Right forelimb (tissue), 1 donor: ENCODE measurements at places on chromosomes 5 and 9.

DNA sequence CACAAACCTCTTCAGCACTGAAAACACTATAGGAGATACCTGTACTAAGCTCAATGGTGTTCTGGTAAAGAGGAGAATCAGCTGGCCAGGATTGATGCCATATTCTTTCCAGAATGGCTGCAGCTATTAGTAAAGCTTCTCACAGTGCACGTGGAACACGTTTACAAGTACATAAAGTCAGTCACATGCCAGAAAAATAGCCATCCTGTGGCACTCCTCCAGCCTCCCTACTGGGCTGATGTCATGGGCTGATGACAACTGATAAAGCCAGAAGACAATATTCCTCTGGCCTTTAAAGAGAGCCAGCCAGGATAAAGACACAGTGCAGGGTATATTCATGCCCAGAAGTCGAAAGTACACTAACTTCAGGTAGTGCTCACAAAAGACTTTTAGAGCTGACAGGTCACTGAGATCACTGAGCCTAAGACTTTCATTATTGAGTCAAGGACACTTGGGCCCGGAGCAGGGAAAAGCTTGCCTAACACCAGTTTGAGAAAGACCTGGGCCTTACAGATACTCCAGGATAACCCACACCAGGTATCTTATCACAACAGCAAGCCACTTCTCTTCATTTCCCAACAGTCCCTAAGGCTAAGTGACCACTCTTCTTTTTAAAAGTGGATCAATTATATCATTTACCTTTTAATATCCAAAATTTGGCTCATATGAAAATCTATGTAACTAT lies 29.4 kb downstream of the ABITRAM start:
- DNase-seq = no peak

DNA sequence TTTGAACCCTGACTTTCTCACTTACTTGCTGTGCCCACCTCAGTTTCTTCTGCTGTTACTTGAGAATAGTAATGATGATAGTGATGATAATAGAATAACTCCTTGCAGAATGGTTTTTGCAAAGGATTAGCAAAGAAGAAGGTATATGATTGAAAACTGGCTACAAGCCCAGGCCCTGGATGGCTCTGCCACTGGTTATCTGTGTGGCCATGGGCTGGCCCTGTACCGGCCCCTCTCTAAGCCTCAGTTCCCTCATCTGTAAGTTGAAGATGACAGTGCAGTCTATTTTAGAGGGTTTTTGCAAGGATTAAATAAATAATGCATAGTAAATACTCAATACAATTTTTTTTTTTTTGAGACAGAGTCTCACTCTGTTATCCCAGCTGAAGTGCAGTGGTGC lies 6.2 kb downstream of the TTLL11 start:
- no peak for DNase-seq

DNA sequence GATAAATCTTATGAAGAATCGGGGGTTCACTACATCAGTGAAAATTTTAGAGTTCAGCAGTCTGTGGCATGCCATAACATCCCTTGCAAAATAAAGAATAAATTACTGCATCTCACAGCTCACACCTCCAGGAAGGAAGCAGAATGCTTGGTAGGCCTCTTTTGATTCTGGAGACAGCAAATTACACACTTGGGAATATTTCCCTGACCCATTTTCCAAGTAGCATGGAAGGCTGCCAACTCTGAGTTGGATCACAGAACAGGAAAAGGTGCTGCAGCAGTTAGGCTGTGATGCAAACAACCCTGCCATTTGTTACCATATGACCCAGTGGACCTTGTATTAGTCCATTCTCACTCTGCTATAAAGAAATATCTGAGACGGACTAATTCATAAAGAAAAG lies 293.5 kb downstream of the ASTN2 start:
- no peak for DNase-seq

DNA sequence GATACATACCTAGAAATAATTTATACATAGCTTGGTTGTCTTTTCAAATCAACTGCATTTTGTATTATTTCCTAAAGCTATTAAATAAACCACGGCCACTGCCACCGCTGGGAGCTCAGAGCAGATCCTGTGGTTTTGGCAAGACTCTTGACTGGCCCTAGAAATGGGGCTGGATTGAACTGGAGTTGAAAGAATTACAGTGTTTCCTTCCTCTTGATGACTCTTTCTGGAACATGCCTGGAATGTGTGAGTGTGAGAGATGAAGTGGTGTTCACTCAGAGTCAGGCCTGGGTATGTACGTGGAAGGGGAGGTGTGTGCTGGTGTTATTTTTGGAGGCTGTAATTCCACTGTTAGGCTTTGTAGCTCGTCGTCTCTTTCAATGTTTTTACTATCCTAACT lies 45.9 kb downstream of the TEK start:
- DNase-seq = no peak

GRCh38 chr5:31182136-31182535 lies 11.3 kb upstream of the CDH6 start:
- DNase-seq = no peak

- DNase-seq = no peak
Measured at GRCh38 chr9:113156880-113157279, 6.1 kb downstream of the SLC31A2 start.

DNA sequence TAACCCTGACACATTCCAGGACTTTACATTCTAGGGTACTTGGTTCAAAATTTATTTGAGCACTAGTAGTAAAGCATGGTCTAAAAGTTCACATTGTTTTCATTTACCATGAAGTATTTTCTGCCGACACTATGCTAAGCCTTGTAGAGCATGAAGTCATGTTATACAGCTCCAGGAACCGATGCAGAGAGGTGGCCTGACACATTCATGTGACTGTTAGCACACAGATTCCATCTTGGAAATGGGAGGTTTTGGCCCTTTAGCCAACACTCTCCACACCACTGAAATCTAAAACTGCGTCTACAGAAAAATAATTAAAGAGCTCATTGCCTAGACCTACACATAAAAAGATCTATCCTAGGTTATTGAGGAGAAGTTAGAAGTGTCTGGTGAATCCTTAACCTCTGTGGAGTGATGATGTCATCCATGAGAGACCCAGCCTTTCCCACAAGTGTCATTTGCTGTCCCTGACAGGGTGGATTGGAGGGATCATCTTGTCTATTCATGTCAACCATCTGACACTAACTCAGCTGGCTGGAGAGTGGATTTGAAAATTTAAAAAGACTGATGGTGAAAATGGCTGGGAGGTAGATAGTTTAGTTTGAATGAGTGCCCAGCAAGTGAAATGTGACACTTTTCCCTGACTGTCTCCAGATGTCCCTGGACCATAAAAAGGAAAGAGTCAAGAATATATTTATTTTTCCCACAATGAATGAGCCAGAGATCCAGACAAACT lies 1.3 kb downstream of the RANBP3L start:
- no peak for DNase-seq

GRCh38 chr9:5851445-5851844 lies 18.5 kb upstream of the ERMP1 start:
- DNase-seq = no peak

- no peak for DNase-seq
Measured at GRCh38 chr5:94385767-94386166, 232.6 kb downstream of the KIAA0825 start.

DNA sequence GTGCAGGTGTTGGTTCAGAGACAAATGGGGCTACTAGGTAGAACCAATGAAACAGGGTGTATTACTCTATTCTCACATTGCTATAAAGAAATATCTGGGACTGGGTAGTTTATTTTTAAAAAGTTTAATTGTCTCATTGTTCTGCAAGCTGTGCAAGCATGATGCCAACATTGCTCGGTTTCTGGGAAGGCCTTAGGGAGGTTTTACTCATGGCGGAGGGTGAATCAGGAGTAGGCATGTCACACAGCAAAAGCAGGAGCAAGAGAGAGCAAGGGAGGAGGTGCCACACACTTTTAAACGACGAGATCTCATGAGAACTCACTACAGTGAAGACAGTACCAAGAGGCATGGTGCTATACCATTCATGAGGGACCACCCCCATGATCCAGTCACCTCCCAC lies 134.6 kb downstream of the PIK3R1 start:
- DNase-seq = no peak

- no peak for DNase-seq
Measured at GRCh38 chr5:134034326-134034725, 29.6 kb upstream of the VDAC1 start.

- DNase-seq = peak; percentile 65
Measured at GRCh38 chr9:86575825-86576525, 221.8 kb upstream of the TUT7 start.

- DNase-seq = no peak
Measured at GRCh38 chr9:138047469-138048040, 170.0 kb downstream of the CACNA1B start.

DNA sequence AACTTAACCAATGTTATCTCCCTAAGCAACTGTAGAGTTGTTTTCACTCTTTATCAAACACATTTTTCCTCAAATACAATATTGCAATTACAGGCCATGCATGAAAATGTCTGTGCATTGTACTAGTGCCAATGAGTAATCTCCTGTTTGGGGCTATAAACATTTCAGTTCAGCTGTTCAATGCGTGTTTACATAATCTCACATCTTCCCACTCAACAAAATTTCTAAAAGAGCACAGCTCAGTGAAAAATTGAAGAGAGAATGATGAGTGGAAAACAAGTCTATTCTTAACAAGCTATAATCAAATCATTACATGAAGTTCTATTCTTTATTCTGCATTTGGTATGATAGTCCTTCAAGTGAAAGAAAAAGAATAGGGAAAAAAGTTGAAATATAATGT lies 780.5 kb upstream of the CDH9 start:
- DNase-seq = no peak

DNA sequence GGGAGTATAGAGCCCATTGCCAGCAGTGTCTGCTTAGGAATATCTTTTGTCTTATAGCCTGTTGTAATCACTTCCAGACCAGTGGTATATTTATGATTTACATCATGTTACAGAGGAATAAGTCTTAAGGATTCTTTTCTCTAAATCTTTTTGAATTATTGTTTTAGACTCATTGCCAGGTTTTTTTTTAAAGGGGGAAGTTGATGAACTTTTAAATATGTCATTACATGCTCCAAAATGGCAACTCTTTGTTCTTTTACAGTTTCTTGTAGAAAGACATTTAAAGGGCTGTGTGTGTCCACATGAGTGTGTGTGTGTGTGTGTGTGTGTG lies 59.4 kb upstream of the NFIB start:
- DNase-seq = no peak

- no peak for DNase-seq
Measured at GRCh38 chr9:98775831-98776441, 20.4 kb downstream of the ANKS6 start.

DNA sequence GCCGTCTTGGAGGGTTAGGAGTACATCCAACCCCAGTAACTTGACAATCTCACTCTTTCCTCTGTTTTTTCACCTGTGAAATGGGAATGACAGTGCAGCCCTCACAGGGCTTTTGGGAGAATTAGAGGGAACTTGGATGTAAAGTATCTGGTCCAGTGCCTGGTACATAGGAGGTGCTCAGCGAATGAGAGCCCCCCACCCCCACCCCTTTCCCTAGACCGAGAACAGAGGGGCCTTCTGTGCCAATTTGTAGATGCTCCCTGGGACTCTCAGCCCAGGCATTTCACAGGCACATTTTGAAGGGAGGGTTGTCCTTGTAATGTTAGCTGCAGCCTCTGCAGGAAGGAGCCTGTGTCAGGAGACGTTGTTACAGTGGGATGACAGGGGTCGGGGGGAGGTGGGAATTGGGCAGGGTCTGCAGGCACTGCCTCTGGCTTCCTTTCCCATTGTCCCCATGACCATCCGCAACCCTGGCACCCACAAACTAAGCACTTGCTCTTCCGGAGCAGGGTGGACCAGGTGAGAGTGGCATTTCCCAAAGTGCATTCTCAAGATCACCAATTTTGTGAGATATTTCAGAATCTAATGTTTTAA lies 47.0 kb downstream of the AMBP start:
- DNase-seq = peak; percentile 31

DNA sequence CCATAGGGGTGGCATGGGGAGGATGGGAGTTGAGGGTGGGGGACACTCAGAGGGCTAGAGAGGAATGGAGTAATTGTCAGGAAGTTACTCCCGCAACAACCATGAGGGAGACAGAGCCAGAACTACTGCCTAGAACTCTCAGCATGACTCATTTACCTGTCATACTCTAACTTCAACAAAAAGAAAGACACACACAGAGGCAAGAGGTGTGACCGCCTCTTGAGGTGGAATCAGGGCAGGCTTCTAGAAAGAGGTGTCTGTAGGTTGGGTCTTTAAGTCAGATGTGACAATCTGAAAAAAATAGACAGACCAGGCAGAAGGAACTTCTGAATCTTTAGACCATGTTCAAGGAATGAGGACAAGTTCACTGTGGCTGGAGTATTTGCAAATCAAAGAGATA lies 73.4 kb downstream of the GABBR2 start:
- no peak for DNase-seq

- DNase-seq = no peak
Measured at GRCh38 chr9:128251732-128252100, 24.1 kb downstream of the GOLGA2 start.

DNA sequence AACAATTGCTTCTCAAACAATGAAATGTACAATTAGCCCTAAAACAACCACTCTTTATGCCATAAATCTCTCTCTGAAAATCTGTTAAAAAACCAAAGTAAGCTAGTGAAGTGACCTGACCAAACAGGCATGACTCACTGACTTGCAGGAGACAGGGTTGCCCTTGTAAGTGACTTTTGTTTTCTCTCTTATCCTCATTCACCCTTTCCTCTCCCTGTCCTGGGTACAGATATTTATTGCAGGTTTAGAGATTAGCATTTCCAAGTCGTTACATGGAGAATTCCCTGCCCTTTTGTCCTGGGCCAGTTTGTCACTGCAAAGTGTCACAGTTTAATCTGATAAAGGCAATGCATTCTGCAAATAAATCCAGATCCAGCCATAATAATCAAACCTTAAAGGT lies 484.2 kb downstream of the IRX1 start:
- no peak for DNase-seq

DNA sequence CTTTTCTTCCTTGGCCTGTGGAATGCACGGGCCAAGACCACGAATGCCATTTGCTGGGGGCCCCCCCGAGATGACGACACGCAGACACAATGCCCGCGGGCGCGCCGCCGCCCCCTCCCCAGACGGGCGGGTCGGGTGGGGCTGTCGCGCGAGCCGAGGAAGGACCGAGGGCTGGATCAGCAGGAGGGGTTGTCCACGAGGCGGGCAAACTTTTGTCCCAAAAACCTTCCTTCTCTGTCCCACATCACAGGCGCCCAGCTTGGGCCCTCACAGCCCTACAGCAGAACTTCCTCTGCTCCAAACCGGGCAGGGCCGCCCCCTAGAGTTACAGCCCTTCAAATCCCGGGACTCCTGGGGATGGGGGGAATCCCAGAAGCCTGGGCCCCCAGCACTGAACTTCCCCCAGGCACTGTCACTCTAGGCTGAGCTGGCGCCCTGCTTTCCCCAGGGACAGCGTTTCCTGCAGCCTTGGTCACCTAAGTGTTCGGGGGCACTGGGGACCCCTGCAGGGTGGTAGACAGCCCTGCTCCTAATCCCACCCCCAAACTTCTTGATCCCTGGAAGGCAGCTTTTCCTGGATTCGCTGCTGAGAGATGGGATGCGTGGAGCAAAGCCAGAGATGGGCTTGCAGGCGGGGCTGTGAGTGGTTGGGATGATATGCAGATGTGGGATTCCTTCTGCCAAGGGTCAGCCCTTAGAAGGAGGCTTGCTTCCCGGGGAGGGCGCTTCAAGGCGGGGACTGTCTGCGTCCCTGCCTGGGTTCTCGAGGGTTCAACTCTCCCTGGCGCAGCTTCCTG lies 980 bp downstream of the COL5A1 start:
- DNase-seq = peak; percentile 83

- no peak for DNase-seq
Measured at GRCh38 chr5:78447775-78448424, 87.5 kb downstream of the SCAMP1 start.

- DNase-seq = no peak
Measured at GRCh38 chr9:82273121-82273520, 284.5 kb downstream of the SPATA31D1 start.
